ENCODE measurements at places on chromosomes 6 and 20. TPM values are rescaled to one million over a fixed set of nuclear protein-coding genes. Genes with fewer than 3 reads are reported as not detected.
A peak's percentile ranks its signal among the peaks of the same experiment; 100 is the strongest.

DNA sequence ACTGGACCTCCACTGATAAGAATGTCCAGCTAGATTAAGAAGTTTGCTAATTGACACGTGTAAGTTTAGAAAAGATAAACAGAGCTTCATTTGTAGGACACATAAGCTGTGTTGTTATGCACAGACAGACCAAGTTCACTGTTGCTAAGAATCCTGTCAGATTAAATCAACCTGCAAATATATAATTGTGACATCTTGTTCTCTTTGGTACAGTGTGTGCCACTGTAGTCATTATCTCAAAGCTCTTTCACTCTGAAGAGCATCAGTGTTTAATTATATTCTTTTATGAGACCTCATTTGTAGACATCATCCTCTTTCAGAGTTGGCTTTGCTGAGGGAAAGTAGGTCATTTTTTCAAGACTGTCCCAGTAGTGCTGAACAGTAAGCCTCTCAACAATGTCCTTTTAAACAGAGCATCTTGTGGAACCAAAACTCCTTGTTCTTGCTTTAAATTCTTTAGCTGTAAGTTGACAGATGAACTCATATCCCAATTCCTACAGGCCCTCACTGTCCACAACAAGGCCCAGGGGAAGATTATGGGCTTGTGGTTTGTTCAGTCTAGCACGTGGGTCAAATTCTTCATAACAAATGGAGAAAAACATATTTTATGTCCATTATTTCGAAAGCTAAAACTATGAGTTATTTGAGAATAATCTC lies 252.4 kb downstream of the HDGFL1 start:
- DNase-seq, result no peak

DNA sequence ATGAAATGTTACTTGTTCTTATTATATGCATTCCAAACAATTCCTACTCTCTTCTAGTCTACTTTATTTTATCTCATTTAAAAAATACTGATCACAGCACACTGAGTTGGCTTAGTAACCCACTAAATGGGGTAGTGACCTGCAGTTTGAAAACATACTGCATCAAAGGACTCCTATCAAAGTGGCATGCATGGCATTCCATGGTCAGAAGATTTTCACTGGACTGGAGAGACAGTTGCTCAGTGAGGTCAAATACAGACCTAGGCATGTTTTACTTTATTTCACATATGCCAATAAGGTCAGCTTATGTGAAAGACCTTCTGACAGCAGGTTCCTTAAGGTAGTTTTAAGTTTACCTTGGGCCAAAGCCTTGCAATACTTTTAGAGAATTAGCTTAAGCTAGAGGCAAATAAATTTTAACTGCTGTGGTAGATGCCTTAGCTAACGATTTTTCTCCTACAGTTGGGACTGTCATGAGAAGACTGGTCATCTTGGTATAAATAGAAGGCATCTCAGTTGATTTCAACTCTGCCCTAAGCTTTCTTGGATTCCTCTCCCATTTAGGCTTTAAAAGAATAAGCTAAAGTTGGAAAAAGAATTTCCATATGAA lies 35.1 kb downstream of the TPD52L1 start:
- DNase-seq, result no peak

Gene AVP
- not detected for total RNA-seq

- DNase-seq, result no peak
Observed at GRCh38 chr6:12105271-12105670, 93.2 kb downstream of the HIVEP1 start.

- peak; percentile 3 for DNase-seq
Observed at GRCh38 chr6:80179695-80180094, 73.2 kb downstream of the BCKDHB start.

GRCh38 chr6:160265869-160266476 lies 7.4 kb upstream of the SLC22A2 start:
- no peak for DNase-seq

Gene ZNF343
- total RNA-seq, result 7.9 TPM

Measured in endothelial cell of umbilical vein (primary cell).